ENCODE measurements at places on chromosomes 13 and 19.

- DNase-seq: no peak
Measured at GRCh38 chr19:12543855-12544254, 7.4 kb downstream of the ZNF564 start.

- DNase-seq: no peak
Measured at GRCh38 chr13:73220966-73221720, 162.3 kb downstream of the KLF5 start.

GRCh38 chr19:3360421-3361383 is 5.7 kb upstream of the NFIC start:
- peak; percentile 65 for DNase-seq

DNA sequence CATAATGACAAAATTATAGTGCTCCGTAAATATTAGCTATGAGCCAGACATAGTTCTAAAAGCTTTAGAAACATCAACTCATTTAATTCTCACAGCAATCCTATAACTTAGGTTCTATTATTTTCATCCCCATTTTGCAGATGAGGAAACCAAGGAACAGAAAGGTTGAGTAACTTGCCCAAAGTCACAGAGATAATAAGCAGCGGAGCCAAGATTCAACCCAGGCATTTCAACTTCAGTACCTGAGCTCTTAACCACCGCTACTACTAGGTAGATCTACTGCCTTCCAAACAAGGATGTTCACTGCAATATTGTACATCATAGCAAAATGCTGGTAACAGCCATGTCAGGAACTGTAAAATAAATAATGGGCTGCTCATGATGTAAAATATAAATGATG is 39.9 kb downstream of the ELF1 start:
- no peak for DNase-seq

DNA sequence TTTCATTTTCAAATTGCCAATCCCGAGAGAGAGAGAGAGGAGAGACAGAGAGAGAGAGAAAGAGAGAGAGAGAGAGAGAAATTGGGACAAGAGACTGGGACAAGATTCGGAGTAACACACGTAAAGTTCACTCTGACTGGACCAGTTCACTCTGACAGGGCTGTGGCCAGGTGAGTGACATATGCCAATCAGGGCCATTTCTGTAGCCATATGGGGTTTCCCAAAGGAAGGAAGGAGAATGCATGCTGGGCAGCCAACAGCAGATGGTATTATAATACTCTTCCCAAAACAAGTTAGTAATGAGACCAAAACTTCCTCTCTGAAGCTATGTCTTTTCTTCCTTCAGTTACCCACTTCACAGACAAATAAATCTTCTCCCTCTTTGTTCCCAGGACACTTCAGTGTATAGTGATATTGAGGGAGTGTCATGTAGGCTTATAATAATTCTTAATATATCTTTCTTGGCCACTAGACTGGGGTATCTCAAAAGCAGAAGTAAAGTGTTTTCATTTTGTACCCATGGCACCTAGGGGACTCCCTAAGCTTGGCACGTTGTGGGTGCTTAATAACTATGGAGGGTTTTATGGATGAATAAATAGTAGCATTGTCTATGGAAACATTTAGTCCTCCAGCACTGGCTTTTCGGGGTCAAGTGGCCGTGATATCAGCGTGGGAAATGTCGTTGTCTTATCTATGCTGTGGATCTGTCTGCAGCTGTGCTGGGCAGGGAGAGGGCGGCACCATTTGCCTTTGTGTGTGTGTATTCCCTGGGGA is 51.6 kb downstream of the SERP2 start:
- DNase-seq: no peak

DNA sequence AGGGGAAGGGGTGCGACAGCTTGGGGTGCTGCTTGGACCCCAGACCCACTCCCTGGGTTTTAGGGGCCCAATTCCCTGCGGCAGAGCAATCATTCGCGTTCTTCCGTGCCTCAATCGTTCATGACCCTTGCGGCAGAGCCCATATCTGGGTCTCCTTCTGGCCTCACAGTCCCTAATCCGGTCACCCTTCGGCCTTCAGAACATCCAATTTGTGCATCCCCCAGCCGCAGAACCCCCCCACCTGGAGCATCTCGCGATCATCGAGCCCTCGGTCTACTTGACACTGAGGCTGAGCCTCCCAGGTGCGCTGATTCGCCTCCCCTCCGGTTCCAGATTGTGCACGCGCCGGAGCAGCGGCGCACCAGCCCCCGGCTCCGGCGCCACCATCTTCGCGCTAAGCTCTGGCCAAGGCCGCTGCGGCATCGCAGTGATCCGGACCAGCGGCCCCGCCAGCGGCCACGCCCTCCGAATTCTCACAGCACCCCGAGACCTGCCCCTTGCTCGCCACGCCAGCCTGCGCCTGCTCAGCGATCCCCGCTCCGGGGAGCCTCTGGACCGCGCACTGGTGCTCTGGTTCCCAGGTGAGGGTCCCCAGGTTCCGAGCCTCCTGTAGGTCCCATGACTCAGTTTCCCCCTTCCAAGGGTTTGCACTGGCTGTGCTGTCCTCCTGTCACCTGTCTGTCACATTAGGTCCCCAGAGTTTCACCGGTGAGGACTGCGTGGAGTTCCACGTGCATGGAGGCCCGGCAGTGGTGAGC is 501 bp downstream of the GTPBP3 start:
- DNase-seq: peak; percentile 56

GRCh38 chr13:110127986-110128511 is 178.9 kb downstream of the COL4A1 start:
- DNase-seq: no peak
